GM12892 (cell line): ENCODE measurements at places on chromosomes 16 and 17.

- DNase-seq: no peak
These were observed 189.2 kb downstream of the SEC14L1 start for GRCh38 chr17:77329741-77330531.

- no peak for DNase-seq
These were observed 42.6 kb downstream of the B9D1 start for GRCh38 chr17:19319771-19320505.

DNA sequence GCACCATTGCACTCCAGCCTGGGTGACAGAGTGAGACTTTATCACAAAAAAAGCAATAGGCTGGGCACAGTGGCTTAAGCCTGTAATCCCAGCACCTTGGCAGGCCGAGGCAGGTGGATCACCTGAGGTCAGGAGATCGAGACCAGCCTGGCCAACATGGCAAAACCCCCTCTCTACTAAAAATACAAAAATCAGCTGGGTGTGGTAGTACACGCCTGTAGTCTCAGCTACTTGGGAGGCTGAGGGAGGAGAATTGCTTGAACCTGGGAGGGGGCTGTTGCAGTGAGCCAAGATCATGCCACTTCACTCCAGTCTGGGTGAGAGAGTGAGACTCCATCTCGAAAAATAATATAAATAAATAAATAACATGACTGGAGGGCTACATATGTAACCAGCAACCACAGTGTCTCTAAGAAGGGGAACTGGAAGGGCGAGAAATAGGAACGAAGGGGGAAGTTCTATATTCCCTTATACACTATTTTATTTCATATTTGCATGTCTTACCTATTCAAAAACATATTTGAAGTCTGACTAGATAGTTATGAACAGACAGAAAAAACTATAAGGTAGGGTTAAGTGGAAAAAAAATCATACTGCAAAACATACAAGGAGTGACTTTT lies 25.9 kb downstream of the MYH11 start:
- no peak for DNase-seq

GRCh38 chr17:44308320-44308818 lies at the start of gene RUNDC3A:
TSS of gene RUNDC3A (plus strand) at chr17:44308601. CDS start at chr17:44308833, 232 bp downstream.
- peak; percentile 93 for DNase-seq

DNA sequence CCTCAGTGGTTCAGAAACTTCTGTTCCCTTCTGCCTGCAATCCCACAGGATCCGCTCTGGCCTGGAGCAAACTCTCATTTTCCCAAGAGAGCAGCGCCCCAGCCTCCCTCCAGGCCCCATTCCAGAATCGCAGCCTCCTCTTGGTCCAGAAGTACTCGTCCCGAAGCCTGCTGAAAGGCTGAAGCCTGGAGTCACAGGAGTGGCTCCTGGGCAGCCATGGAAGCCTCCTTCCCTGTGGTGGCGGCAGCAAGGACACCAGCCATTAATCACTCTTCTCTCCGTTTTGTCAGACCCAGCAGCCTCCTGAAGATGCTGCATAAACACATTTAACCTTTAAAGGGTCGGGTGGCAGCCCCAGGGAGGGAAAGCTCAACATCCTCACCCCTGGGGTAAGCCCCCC lies 66.9 kb upstream of the TNRC6C start:
- DNase-seq: no peak

DNA sequence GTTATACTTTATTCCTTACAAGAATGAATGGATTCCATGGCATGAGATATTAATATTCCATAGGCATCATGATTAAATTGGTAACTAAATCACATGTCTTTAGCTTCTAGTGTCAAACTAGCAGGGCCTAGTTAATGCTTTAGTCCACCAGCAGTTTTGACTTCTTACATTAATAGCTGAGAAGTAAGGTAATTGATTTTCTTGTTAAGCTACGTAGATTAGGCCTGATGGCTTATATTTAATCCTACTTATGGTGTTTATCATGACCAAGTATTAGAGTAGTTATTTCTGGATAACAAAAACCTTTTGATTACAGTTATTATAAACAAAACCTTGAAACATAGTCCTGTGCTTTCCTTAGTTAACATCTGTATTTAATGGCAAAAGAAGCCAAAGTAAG lies 184.5 kb downstream of the TANC2 start:
- no peak for DNase-seq

- no peak for DNase-seq
These were observed 14.9 kb downstream of the TFAP4 start for GRCh38 chr16:4257646-4258556.

GRCh38 chr16:16033208-16033717 lies 83.8 kb downstream of the ABCC1 start:
- DNase-seq: no peak

DNA sequence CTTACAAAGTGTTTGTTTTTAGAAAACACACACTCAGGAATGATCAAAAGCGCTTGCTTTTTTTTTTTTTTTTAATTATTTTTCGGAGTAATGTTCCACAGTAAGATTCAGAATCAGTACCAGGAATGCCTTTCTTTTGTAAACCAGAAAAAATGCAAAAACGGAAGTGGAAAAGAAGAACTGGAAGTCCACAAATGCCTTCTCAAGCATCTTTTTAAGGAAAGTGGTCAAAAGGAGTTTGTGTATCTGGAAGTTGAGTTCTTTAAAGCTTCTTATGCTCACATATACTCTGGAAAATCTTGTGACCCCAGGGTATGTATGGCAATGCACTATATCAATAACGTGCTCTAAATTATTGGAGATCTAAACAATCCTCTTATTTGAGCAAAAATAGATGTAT lies 126.0 kb downstream of the ABCA8 start:
- DNase-seq: no peak

- DNase-seq: no peak
These were observed 7.3 kb downstream of the ARHGAP27 start for GRCh38 chr17:45425125-45425983.

- no peak for DNase-seq
These were observed 5.7 kb upstream of the MPRIP start for GRCh38 chr17:17036524-17036998.

- DNase-seq: no peak
These were observed 23.6 kb upstream of the ATP2C2 start for GRCh38 chr16:84344781-84345180.

DNA sequence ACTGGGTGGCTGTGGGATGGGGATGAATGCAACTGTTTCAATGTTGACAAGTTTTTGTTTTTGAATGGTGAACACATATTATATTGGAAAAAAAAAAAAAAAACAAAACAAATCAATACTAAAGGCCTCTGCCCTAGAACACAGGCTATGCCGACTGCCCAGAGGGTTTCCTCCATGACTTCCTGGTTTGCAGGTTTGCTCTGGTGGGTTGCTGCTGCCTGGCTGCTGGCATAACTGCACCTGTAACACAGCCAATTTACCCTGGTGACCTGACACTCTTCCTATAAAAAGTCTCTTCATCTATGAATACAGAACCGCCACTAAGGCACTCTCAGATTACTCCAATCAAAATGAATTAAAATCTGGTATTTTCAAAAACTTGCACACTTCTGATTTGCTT lies 10.4 kb downstream of the GLYR1 start:
- no peak for DNase-seq

GRCh38 chr16:56324406-56324805 lies 100.9 kb downstream of the AMFR start:
- DNase-seq: no peak

GRCh38 chr16:19886073-19886941 lies 1.7 kb upstream of the GPRC5B start:
- DNase-seq: peak; percentile 38

DNA sequence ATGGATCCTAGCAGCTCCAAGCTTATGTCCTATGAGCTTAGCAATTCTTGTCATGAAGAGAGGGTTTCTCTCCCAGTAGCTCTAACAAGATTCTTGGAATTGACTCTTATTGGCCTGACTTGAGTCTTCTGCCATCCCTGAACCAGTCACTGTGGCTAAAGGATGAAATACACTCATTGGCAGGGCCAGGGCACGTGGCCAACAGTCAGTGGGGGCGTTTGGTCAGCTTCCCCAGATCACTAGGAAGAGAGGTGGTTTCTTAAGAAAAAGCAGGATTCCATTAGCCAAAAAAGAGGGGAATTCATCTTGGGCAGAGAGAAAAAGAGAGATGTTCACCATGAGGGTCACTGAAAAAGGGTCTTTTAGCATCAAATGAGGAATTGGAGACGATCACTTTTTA lies 363.2 kb downstream of the SNX29 start:
- no peak for DNase-seq

GRCh38 chr16:83887080-83887479 lies 11.8 kb upstream of the MLYCD start:
- no peak for DNase-seq

GRCh38 chr17:20191056-20191455 lies 181.9 kb downstream of the SPECC1 start:
- DNase-seq: no peak

- DNase-seq: no peak
These were observed 87.3 kb upstream of the CORO6 start for GRCh38 chr17:29709866-29710519.

GRCh38 chr17:57257195-57257894 lies 1.0 kb downstream of the MSI2 start:
- no peak for DNase-seq
